Anterior cingulate cortex (tissue), 58 donors: ENCODE measurements at places on chromosomes 12 and 14.

DNA sequence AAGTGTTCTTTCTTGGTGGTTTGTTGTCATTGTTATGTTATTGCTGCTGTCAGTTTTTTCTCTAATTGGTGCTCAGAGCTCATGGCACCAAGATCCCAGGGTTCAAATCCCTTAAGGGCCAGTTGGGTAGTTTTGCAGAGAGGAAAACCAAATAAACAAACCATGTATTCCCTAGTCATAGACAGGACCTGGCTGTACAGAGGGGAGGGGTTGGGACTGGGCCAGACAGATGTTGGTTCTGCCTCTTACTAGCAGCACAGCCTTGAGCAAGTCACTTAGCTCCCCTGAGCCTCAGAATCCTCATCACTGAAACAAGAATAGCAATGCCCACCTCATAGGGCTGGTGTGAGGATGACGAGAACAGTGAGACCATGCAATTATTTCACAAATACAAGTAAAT lies 53.4 kb downstream of the LTBP2 start:
- no peak for DNase-seq

DNA sequence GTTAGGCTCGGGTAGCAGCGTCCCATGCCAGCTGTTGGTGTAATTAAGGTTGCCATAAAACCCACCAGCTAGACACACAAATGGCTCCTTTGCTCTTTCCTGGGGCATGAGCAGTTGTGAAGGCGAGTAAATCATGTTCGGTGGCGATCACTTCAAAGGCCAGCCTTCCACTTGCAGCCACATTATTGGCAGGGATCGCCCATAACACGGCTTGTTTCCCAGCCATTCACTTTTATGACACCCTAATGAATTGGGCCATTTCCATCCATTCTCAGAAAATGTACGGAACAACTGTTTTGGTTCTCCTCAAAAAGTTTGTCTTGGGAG lies 63.4 kb downstream of the BEGAIN start:
- DNase-seq: no peak

- DNase-seq: no peak
Measured at GRCh38 chr14:95519699-95520098, 3.2 kb upstream of the SYNE3 start.

- no peak for DNase-seq
Measured at GRCh38 chr14:63418020-63418419, 99.3 kb upstream of the GPHB5 start.

GRCh38 chr12:123062681-123063486 lies 82.4 kb downstream of the ARL6IP4 start:
- no peak for DNase-seq

DNA sequence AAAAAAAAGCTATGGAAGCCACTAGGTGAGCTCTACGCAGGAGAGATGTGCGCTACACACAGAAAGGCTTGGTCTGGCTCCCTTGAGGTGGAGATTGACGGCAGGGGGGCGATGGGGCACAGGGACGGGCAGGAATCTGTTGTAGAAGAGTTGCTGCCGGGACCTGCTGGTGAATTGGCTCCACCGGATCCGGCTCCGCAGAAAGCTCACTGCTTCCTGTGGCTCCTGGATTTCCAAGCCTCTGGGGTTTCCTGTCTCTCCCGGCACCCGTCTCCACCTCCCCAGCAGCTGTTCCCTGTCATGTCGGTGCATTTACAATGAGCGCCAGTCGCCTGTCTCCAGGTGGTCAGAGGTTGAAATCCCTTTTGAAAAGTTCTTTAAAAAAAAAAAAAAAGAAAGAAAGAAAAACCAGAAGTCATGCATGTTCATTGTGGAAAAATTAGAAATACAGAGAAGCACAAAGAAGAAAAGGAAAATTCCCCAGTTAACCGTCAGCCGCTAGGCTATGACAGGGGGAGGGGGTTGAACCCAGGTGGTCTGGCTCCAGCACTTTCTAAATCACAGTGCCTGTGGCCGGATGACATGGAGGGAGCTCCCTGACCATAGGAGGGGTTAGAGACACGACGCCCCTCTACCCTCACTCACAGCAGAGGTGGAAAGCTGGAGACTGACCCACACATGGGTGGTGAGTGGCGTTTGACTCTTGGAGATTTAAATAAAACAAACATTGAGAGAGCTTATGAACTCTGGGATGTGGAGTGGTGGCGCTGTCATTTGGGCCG lies 20.8 kb downstream of the FAM222A start:
- DNase-seq: no peak

DNA sequence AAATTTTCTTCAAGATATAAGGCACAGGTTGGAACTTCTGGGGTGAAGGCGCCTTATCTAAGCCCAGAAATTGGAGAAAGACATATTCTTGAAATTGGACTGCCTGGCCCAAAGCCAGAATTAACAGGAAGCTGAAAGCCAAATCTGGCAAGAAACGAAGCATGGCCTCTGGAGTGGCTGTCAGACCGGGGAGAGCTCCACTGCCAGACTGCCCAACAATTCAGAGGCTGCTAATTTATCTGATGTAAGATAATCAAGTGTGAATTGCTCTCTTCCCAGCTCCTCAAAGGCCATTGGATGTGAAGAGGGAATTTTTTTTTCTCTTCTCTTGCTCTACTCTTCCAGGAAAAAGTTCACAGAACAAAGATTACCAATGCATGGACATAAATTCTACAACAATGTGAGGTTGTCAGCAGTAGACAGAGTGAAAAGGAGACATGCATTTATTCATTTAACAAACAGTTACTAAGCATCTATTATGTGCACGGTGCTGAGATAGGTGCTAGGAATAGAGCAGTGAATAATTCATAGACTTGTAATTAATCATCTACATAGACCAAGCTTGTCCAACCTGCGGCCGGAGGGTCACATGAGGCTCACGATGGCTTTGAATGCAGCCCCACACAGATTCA lies at the start of gene GDF3:
TSS of gene GDF3 (minus strand) at position 210 of the 632 bp plus-strand sequence. CDS start at position 163, 47 bp downstream.
- no peak for DNase-seq

DNA sequence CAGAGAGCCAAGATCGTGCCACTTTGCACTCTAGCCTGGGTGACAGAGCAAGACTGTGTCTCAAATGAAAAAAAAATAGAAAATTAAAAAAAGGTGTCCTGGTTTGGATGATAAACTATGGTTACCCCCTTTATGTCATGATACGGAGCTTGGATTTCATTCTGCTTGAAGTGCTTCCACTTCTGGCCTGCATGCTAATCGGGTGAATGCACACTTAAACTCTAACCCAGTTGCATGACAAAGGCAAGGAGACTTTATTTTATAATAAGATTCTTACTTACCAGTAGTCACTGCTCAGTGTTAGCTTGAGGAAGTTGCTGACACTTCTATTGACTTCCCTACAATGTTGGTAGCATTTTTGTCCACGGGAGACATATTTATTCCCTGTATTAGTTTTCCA lies 24.3 kb downstream of the CFAP54 start:
- no peak for DNase-seq

GRCh38 chr12:110893956-110894355 lies 26.4 kb downstream of the MYL2 start:
- no peak for DNase-seq

GRCh38 chr12:8668441-8668840 lies 5.8 kb upstream of the MFAP5 start:
- peak; percentile 5 for DNase-seq

DNA sequence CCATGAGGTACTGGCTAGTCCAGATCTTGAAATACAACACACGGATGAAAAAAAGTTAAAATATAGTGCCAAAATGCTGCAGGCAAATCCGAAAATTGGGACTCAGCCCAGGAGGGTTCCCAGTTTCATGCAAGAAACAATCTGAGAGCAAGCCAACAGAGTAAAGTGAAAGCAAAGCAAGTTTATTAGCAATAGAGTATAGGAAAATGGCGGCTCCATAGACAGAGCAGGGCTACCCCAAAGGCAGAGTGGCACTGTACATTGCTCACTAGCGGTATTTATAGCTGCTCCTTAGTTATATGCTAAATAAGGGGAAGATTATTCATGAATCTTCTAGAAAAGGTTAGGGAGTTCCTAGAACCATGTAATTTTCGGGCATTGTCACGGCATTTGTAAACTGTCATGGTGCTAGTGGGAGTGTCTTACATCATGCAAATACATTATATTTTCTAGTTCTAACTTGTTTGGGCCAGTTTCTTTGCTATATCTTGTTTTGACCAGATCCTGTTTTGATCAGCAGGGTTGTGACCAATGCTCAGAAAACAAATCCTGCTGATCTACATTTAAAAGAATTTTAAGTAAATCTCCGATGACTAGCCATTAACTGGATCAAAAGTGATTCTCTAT lies 29.1 kb downstream of the RECQL start:
- no peak for DNase-seq

DNA sequence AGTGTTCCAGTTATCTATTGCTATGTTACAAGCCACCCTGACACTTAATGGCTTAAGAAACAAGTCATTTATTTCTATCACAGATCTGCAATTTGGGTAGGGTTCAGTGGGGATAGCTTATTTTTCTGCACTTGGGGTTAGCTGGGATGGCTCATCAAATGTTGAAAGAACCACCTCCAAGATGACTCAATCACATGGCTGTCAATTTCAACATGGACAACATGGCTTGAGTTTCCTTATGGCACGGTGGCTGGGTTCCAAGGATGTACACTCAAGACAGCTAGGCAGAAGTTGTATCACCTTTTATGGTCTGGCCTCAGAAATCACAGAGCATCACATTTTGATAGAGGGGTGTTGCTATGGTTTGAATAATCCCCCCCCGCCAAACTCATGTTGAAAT lies 24.5 kb upstream of the IGF1 start:
- no peak for DNase-seq

GRCh38 chr14:24122416-24122815 lies 7.7 kb upstream of the NRL start:
- DNase-seq: no peak

DNA sequence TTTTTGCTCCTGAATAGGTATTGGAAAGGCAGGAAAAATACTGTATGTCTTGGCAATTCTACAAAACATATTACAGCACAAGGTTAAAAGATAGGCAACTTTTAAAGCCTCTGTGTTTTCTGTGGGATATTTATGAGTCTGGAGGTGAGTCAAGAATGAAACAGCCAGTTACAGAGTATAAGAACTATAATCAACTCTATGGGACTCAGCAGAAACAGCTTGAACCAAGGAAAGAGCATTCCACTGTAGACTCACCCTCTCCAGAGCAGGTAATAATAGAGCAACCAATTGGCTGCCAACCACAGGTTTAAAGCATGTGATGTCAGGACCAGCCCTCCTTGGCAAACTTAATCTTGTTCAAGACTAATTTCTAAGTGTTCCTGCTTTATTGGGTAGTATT lies 100.5 kb upstream of the MDM1 start:
- DNase-seq: no peak

- no peak for DNase-seq
Measured at GRCh38 chr14:105147671-105148603, 20.6 kb downstream of the JAG2 start.

DNA sequence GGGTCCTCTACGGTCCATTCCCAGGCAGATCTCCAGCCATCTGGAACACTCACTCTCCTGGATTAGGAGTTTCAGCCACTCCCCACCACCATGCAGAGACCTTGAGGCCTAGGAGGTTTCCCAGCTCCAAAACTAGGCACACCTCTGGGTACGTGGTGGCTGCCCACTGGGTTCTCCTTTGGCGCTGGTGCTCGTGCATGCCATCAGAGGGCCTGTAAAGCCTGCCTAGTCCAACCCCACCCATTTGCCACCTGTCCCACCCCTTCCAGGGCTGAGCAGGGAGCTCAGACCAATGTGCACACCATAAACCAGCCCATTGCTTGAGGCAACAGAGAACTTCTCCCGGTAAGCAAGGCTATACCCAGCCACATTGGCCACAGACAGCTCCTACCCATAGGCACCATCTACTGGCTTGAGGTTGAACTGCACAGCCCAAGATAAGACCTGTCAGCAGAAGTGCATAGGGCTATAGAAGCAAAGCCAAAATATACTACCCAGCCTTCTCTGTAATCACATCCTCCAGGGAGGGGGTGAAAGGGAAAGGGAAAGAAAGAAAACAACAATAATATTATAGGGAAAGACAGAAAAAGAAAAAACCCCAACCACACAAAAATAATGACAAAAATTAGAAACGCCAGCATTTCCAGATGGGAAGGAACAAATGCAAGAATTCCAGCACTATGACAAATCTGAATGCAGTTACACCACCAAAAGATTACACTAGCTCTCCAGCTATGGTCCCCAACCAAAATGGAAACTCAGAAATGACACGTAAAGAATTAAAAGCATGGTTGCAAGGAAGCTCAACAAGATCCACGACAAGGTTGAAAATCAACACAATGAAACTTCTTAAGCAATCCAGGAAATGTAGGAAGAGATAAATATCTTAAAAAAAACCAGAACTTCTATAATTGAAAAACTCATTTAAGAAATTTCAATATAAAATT lies 111.9 kb upstream of the CCDC175 start:
- DNase-seq: no peak

GRCh38 chr12:109858764-109859163 lies 21.6 kb downstream of the GLTP start:
- no peak for DNase-seq

- no peak for DNase-seq
Measured at GRCh38 chr14:53896726-53897125, 59.9 kb downstream of the BMP4 start.

GRCh38 chr12:56768424-56768823 lies 5.3 kb downstream of the HSD17B6 start:
- DNase-seq: no peak

DNA sequence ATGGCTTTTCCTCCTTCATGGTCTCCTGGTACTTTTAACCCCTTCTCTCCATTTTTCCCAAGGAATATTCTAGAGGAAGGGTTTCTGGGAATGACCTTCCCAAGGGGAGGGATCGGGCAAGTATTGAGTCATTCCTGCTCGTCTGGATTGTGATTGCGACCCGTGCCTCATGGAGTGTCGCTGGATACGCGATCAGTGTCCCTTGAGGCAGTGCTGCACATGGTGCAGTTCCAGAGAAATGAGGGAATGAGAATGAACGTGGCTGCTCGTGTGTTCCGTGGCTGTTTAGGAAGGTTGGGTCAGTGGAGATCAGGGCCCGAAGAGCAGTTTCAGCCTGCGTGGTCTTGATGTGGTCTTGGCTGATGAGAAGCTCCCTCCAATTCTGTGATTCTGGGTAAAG lies 234.4 kb downstream of the CACNA1C start:
- DNase-seq: no peak

GRCh38 chr12:98466640-98467400 lies 48.6 kb upstream of the TMPO start:
- no peak for DNase-seq

DNA sequence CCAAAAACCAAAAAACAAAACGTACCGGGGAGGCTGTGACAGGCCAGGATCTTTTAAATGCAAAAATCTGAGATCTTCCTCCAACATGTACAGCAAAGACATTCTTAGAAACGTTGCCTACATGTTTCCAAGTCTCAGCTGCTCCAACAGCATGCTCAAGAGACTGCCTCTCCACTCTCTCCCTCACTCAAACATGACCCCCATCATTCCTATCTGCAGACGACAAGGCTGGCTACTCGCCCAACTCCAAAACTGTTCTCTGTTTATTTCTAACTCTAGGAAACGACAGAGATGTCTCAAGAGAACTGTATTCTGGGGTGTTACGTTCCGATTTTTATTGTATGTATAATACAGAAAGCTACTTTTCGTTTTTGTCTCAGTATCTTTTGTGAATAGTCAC lies 57.5 kb upstream of the TMCC3 start:
- DNase-seq: no peak
